ENCODE measurements at places on chromosomes 3 and 15.
A peak's percentile ranks its signal among the peaks of the same experiment; 100 is the strongest.

GRCh38 chr3:112042842-112043280 is 8.3 kb downstream of the TMPRSS7 start:
- peak; percentile 31 for DNase-seq

DNA sequence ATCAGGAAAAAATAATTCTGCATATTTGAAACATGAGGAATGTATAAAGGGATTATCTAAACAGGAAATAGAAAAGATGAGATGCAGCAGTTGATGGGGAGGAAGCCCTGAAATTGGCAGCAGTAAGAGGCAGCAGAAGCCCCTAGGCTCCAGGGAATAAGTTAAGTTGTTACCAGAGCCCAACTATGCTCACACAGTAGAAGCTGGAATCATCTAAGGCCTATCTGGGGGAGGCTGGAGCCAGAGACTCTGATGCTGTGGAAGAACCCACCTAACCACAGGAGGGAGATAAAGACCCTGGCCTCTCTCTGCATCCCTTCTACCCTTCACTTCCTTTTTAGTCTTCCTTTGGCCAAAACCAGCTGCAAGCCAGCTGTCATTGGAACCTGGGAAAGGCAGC is 519.7 kb downstream of the DIPK2A start:
- no peak for DNase-seq

GRCh38 chr15:71096676-71097075 is 18.6 kb upstream of the THSD4 start:
- DNase-seq = no peak

DNA sequence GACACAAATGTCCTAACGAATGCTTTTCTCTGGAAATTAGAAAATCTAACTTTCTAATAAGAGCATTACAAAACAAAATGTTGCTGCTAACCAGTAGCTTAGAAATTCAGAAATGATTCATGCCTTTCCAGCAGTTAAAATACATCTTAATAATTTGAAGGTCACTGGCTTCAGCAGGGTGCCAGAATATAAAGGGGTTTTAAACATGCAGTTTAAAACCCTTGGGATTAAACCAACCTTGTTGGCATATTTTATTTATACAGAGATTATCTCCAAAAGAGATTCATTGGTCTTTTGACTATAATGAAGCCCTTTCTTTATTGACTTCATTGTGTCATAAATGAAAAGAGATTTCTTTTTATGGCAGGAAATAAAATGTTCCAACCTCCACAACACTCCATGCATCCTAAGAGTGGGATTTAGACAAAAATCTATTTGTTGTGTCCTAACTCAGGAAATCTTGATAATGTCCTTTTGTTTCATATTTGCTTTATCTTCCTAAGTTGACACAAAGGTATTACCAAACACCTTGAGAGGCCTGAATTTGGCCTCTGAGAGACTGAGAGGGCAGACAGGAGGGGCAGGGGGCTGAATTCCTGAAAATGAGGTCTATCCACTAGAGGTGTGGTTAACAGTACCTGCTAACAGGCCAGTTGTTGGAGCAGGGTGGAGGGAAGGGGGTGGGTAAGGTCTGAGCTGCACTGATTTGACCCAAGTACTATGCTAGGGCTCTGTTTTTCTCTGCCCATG is 124.4 kb downstream of the FEZF2 start:
- no peak for DNase-seq

Data from large intestine (tissue), 12 donors.